ENCODE measurements at places on chromosomes 4 and X. TPM values are rescaled to one million over a fixed set of nuclear protein-coding genes. Genes with fewer than 3 reads are reported as not detected.

DNA sequence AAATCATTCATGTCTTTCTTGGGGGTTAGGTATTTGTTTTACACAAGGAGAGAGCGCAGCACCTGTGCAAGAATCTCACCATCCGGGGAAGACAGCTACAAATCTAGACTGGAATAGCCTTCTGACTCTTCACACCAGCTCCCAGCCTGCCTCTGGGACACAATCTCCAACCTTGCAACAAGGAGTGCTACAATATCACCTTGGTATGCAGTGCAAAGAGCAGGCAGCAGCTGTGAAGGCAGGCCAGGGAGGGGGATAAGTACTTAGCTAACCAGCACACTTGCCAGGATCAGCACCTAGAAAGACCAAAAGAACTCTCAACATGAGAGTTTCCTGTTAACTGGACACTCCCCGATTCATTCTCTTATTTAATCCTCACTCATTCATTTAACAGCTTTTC, 235.3 kb downstream of the AR start:
- no peaks in the 10 kb centered on the region for H3K36me3 ChIP-seq
- H3K27me3 ChIP-seq: no peaks in the 10 kb centered on the region
- peak overlapping the region; percentile 91 for H3K27ac ChIP-seq

DNA sequence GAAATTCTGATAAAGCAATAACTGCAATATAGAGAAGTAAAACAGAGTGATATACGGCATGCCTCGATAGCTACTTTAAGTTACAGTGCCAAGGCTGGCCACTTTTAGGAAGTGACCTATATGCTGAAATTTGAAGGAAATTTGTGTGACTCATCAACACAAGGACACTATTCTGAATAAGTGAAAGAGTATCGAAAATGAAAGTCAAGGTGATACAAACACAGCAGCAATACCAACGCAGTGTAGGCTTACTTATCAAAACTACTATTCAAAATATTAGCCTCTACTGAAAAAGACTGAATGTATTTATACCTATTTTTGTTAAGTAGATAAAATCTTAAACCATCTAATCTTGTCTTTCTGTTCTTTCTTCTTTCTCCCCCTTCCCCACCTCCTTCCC, 459.9 kb upstream of the GNPDA2 start:
- no peak overlapping the region for H3K4me3 ChIP-seq
- no peaks in the 10 kb centered on the region for H3K4me1 ChIP-seq
- no peak overlapping the region for H3K27ac ChIP-seq
- H3K36me3 ChIP-seq: no peaks in the 10 kb centered on the region
- no peaks in the 10 kb centered on the region for H3K27me3 ChIP-seq
- no peak for DNase-seq

DNA sequence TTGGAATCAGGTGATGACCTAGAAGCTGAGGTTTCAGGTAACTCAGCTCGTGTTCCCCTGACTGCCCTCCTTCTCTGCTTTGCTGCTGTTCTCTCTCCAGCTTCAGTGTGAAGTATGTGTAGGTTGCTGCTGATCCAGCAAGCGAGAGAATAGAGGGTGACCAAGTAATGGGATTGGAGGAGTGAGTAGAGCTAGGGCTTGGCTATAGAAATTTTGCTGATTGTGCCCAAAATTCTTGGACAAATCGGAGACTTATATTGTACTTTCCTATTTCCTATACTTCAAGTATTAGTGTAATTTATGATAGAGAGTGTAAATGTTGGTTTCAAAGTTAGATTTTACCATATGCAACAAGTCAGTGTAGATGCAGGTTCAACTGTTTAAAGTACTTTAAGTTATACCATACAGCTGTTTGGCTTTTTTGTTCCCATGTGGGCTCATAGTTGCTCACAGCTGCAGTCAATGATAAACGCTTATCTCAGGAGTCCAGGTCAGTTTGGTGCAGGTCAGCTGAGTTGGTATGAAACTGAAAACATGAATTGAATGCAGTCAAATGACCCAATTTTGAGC, 48.0 kb downstream of the RAPGEF2 start:
- H3K4me1 ChIP-seq: peaks cover 4% of the 10 kb centered on the region
- DNase-seq: no peak
- H3K4me3 ChIP-seq: no peak overlapping the region

DNA sequence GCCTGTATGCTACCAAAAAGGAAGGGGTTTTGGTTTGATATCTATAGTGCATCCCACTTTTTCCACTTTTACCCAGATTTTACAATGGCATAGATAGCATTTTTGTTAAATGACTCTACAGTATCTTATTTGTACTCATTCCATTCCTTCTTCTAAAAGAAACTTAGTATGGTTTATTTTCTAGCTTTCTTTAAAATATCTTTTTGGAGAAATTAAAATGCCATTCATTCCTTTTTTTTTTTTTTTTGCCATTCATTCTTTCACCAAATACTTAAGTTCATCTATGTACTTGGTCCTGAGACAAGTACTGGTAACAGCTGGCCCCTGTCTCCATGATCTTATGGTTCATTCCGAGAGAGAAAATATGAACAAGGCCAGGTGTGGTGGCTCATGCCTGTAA, 49.1 kb downstream of the MID1 start:
- no peak overlapping the region for H3K4me3 ChIP-seq
- no peaks in the 10 kb centered on the region for H3K36me3 ChIP-seq
- H3K27ac ChIP-seq: no peak overlapping the region
- H3K4me1 ChIP-seq: peaks cover 4% of the 10 kb centered on the region
- DNase-seq: no peak

- H3K27ac ChIP-seq: no peak overlapping the region
- no peak overlapping the region for H3K4me3 ChIP-seq
- no peaks in the 10 kb centered on the region for H3K4me1 ChIP-seq
Observed at GRCh38 chr4:109052821-109053220, 249.6 kb downstream of the COL25A1 start.

- no peak overlapping the region for H3K4me3 ChIP-seq
- DNase-seq: no peak
- no peaks in the 10 kb centered on the region for H3K4me1 ChIP-seq
- H3K27me3 ChIP-seq: peaks cover 9% of the 10 kb centered on the region
- no peaks in the 10 kb centered on the region for H3K36me3 ChIP-seq
Observed at GRCh38 chr4:1474126-1475090, 68.2 kb upstream of the NKX1-1 start.

The GAGE13 gene
- not detected for total RNA-seq

- H3K27me3 ChIP-seq: no peaks in the 10 kb centered on the region
- no peak overlapping the region for H3K27ac ChIP-seq
- no peaks in the 10 kb centered on the region for H3K36me3 ChIP-seq
- DNase-seq: no peak
- H3K4me3 ChIP-seq: no peak overlapping the region
- no peaks in the 10 kb centered on the region for H3K4me1 ChIP-seq
Observed at GRCh38 chr4:77141964-77142645, 14.9 kb upstream of the CCNG2 start.

DNA sequence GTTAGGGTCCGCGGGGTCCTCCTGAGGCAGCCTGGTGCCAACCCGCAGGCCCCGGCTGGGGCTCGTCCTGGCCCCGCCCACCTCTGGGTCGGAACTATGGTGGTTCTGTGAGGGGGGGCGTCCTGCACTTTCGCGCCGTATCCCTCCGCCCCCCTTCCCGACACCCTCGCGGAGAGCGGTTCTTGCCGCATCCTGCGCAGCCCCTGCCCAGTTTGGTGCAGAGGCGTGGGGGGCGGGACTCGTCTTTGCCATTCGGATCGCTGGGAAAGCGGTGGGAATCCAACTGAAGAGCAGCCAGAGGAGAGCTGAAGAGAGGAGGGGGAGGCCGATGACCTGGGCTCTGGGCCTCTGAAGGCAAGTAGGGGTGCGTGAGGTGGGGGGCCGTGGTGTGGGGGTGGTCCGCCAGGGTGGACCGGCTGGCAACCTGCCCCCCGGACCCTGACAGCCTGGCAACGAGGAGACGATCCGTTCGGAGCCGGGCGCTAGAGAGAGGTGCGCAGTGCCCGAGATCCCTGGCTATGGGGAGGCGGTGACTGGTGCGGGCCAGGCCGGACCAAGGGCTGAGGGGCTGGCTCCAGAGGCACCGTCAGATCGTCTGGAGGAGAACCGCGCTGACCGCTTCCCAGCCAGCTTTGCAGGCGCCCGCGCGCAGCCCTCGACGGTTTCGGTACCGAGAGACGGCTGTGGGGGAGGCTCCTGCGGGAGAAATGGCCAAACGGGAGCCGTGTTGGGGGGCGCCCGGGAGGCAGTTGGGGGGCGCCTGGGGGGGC, at the start of gene GPRASP1:
Gene GPRASP1, plus strand, starts transcription at position 242 of the 770 bp plus-strand sequence. CDS start 2,431 bp downstream, outside the sequence.
- H3K27me3 ChIP-seq: no peaks in the 10 kb centered on the region
- H3K27ac ChIP-seq: peak within 1 kb of the TSS; percentile 44
- peak; percentile 80 for DNase-seq
- H3K4me3 ChIP-seq: peak within 1 kb of the TSS; percentile 40
- H3K36me3 ChIP-seq: no peaks in the 10 kb centered on the region

GRCh38 chr4:16171831-16172230, 54.4 kb downstream of the TAPT1 start:
- no peak overlapping the region for H3K4me3 ChIP-seq
- no peak for DNase-seq
- peaks cover 28% of the 10 kb centered on the region for H3K36me3 ChIP-seq
- no peaks in the 10 kb centered on the region for H3K4me1 ChIP-seq
- no peaks in the 10 kb centered on the region for H3K27me3 ChIP-seq

GRCh38 chr4:82765134-82765533, 33.5 kb downstream of the SCD5 start:
- no peak overlapping the region for H3K27ac ChIP-seq
- H3K36me3 ChIP-seq: no peaks in the 10 kb centered on the region
- H3K27me3 ChIP-seq: no peaks in the 10 kb centered on the region
- no peaks in the 10 kb centered on the region for H3K4me1 ChIP-seq

DNA sequence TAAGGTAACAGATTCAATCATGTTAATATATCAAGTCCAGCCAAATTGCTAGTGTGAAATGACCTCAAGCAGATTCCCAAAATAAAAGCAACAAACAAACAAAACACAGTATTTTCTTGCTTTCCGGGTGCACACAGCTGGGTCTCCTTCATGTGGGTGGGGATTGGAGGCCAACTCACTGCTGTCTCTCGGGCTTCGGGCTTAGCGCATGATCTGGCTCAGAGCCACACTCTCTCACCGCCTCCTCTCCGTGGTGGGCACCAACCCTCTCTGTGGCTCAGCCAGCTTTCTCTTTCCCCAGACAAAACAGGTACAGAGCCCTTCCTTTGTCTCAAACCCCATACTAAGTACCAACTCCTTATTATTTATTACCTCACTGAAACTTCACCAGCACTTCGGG, 2.9 kb upstream of the REELD1 start:
- H3K4me3 ChIP-seq: no peak overlapping the region
- no peak overlapping the region for H3K27ac ChIP-seq
- H3K36me3 ChIP-seq: no peaks in the 10 kb centered on the region
- H3K27me3 ChIP-seq: no peaks in the 10 kb centered on the region

DNA sequence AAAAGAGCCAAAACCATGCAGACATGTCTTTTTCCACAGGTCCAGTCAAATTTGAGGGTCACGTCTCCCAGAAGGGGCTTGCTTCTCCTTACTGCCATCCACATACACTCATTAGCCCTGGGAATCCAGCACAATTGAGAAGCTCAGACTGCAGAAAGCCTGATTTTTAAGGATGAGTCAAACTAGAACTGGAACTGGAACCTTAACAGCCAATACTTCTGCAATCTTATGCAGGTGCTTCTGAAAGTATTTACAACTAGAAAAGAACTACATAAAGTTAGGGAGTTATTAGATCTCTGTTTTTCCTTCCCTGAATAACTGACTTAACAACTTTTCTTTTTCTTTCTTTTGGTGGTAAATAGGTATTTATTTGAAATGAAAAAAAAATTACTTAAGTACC, 86.3 kb downstream of the CDS1 start:
- H3K27me3 ChIP-seq: no peaks in the 10 kb centered on the region
- H3K4me1 ChIP-seq: peaks cover 4% of the 10 kb centered on the region
- DNase-seq: no peak
- no peak overlapping the region for H3K27ac ChIP-seq
- no peak overlapping the region for H3K4me3 ChIP-seq

GRCh38 chrX:44247468-44247867, 96.0 kb downstream of the EFHC2 start:
- peaks cover 3% of the 10 kb centered on the region for H3K27me3 ChIP-seq
- no peaks in the 10 kb centered on the region for H3K36me3 ChIP-seq
- H3K4me1 ChIP-seq: no peaks in the 10 kb centered on the region

DNA sequence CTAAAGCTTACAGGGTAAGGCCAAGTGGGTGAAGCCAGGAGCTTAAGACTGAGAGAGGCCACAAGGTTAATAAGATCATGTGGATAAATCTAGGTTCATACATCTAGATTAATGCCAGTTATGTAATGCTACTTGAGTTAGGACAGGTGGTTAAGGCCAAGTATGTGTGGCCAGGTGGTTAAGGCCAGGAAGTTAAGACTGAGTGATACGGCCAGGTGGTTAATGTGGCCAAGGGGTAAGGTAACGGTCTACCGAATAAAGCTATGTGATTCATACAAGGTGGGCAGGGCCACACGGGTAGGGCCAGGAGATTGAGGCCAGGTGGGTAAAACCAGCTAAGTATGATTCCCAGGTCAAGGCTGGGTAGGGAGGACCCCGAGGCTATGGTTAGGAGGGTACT, 223.0 kb downstream of the TACR3 start:
- H3K36me3 ChIP-seq: no peaks in the 10 kb centered on the region
- no peak for DNase-seq
- no peak overlapping the region for H3K4me3 ChIP-seq
- no peaks in the 10 kb centered on the region for H3K27me3 ChIP-seq
- H3K4me1 ChIP-seq: no peaks in the 10 kb centered on the region

The HSD17B13 gene
- total RNA-seq: 0.34 TPM

The PDCL2 gene
- not detected for total RNA-seq

DNA sequence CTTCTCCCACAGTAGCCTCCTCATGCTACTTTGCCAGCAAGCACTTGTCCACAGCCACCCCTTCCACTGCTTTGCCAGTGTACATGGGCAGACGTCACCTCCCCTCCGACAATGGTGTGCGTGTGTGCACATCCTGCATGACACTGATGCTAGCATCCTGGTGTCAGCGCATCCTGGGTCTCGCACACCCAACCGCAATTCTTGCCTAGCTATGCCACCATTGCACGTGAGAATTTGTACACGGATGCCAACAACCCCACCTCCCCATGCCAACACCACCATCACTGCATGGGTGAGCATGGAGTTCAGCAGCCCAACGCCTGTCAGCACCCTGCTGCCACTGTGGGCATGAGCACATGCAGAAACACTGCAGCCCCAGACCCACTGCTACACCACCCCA, 550.0 kb downstream of the STPG2 start:
- no peaks in the 10 kb centered on the region for H3K4me1 ChIP-seq
- no peak for DNase-seq
- H3K27ac ChIP-seq: no peak overlapping the region
- no peak overlapping the region for H3K4me3 ChIP-seq

The TREX2 gene
- 0.65 TPM for total RNA-seq

DNA sequence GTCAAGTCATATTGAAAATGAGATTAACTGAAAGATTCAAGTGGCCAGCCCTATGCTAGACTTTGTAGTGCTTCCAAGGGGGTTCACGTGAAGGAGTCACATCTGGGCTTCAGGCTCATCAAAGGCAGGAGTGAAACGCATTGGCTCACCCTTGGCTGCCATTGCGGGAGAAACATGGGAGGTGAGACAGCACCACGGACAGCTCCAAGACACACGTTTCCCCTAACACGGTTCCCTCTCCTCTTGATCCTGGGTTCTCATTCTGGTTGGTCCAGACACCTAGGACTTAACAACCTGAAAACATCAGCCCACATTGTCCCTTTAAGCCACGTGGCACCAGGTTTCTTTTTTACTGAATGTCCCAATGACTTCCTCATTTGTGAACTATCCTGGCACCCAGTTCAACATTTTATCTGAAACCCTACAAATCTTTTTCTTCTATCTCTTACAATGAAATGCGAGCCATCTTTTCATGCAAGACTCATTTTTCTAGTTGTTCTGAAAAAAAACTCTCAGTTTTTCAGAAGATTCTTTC, 279.0 kb upstream of the VCX3A start:
- no peaks in the 10 kb centered on the region for H3K36me3 ChIP-seq
- H3K4me3 ChIP-seq: no peak overlapping the region
- H3K4me1 ChIP-seq: no peaks in the 10 kb centered on the region
- H3K27me3 ChIP-seq: peaks cover 2% of the 10 kb centered on the region

Data from lung (tissue), 17 donors.